ENCODE measurements at places on chromosomes 5 and 9.

GRCh38 chr9:137534256-137535119, 15.7 kb downstream of the PNPLA7 start:
- DNase-seq: no peak

GRCh38 chr5:178458140-178458539, 132.1 kb downstream of the COL23A1 start:
- DNase-seq: no peak

DNA sequence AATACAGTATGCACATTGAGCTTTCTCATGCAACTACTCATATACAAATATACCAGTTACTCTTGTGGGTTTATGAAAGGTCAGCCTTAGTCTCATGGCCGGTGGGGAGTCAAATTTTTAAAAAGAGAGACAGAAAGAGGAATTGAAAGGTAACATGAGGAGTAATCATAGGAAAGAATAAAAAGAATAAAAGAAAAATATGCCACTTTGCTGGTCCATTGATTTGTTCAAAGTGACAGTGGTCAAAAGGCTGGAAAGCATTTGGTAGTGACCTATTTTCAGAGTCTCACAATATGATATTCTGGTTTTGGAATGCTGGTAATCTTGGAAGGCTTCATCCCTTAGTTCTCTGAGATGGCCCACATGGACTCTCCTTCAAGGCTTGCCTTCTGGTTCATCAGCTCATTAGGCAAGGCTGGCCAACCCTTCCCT, 67.0 kb downstream of the ZNF366 start:
- DNase-seq: no peak

DNA sequence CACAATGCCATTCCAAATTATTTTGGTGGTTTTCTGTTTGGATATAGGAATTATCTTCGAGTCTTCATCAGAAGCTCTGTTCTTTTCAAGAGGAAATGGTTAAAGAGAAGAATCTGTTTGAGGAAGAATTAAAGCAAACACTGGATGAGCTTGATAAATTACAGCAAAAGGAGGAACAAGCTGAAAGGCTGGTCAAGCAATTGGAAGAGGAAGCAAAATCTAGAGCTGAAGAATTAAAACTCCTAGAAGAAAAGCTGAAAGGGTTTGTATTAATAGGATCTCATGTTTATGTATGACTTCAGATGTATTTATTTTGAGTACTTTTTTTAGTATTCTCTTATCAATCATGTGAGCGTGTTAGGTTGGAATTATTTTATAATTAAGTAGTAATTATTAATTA, 15.0 kb downstream of the HMMR start:
- DNase-seq: no peak

GRCh38 chr5:72203251-72203845, 96.1 kb downstream of the MAP1B start:
- DNase-seq: no peak

All from activated gamma-delta T cell treated with Interleukin-2 at 50 U/mL for 16 hours (primary cell).